ENCODE measurements at places on chromosomes 7 and 10.

GRCh38 chr7:23696916-23697441 is 13.0 kb upstream of the STK31 start:
- no peak for DNase-seq

DNA sequence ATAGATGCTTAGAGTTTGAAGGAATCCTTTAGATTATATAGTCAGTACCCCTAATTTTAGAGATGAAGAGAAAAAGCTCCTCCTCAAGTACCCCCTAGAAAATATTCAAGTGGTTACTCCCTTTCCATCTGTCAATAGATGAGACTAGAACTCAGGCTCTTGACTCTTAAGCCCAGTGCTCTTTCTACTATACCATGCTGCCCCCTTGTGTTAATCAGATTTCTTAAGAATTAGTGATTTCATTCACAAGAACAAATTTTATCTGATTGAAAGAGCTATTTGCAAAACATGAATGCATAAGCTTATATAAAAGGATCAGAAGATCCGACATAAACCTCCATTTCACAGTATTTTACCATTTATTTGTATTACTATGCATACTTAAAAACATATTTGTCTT is 179.3 kb downstream of the TFEC start:
- DNase-seq, result peak; percentile 4

DNA sequence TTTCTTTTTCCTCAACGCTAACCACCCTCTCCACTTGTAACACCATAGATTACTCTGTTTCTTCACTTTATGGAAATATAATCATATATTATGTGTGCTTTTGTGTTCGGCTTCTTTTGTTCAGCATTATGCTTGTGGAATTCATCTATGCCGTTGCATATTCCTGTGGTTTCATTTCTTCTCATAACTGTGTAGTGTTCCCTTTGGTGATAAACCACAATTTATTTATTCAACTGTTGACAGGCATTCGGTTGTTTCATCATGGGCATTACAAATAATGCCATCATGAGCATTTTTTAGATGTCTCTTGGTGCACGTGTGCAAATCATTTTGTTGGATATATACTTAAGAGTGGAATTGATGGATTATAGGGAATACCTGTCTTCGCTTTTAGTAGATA is 12.1 kb downstream of the AVL9 start:
- DNase-seq, result no peak

- no peak for DNase-seq
These were observed 544.1 kb downstream of the XPNPEP1 start for GRCh38 chr10:109379186-109379585.

DNA sequence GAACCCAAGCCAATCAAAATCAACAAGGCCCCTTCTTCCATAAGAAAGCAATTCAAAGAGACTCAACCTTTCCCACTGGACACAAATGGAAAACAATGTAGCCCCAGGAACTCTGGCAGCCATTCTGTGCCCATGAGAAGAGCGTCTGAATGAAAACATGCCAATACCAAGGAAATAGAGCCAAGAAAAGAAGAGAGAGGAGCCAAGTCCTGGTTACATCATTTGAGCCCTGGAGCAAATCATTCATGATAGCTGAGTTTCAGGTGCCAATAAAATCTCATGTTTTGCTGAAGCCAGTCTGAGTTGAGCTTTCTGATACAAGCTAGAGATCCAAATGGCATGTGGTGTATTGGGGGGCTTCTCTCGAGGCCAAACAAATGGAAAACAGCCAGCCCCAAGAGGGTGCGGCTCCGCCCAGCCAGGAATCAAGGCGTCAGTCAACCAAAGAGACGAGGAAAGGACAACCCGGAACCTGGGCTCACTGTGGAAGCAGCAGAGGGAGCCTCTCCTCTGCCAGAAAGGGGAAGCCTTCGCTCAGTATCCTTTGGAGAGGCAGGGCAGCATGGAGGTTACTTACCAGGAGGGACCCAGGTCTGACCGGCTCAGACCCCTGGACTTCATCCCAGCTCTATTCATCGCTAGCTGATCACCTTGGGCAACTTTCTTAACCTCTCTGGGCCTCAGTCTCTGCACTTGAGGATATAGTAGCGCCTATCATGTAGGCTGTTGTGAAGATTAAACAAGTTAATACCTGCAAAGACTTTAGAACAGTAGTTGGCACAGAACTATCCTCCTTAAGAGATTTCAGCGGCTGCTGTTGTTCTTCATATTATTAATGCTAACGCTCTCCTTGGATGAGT is 61.8 kb downstream of the OAT start:
- no peak for DNase-seq

DNA sequence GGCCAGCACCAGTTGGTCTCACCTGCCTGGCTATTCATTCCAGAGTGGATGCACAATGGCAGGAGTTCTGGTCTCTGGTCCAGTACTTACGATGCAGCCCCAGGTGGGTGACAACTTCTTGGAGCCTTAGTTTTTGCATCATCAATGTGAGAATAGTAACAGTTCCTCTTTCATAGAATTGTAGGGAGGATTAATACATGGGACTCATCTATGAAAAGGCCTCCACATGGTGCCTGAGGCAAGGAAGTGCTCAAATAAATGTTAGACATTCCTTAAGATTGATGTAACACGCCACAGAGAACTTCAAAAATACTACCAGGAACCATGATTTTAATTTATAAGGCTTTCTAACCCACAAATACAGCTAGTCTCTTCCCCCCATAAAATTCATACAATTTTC is 120.1 kb upstream of the CHST15 start:
- no peak for DNase-seq

GRCh38 chr10:110804376-110804775 is 67.4 kb upstream of the PDCD4 start:
- no peak for DNase-seq
